Lower lobe of right lung (tissue), 2 donors: ENCODE measurements at places on chromosomes 2 and 18. TPM values are rescaled to one million over a fixed set of nuclear protein-coding genes. Genes with fewer than 3 reads are reported as not detected.

The STEAP3 gene
- 18.3 TPM for total RNA-seq

The SERPINB4 gene
- not detected for total RNA-seq

The ERMN gene
- total RNA-seq, result 0.21 TPM

The ATL2 gene
- 62.6 TPM for total RNA-seq

The GPR35 gene
- 4.7 TPM for total RNA-seq

DNA sequence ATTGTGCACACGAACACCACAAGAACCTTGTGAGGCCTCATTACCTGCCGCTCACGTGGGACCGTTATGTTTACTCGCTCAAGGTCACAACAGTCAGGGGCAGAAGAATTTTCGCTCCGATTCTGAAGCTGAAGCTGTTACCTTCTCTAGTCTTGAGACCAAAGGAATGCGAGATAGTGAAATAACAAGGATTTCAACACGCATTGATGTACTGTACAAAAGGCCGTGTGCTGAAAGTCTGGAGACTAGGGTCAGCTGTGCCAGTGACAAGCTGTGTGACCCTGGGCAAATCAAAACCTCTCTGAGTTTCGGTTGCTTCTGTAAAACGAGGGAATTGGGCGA lies 583 bp downstream of the NEMP2 start:
- peak overlapping the region; percentile 82 for H3K4me3 ChIP-seq
- DNase-seq, result no peak
- H3K36me3 ChIP-seq, result no peaks in the 10 kb centered on the region

DNA sequence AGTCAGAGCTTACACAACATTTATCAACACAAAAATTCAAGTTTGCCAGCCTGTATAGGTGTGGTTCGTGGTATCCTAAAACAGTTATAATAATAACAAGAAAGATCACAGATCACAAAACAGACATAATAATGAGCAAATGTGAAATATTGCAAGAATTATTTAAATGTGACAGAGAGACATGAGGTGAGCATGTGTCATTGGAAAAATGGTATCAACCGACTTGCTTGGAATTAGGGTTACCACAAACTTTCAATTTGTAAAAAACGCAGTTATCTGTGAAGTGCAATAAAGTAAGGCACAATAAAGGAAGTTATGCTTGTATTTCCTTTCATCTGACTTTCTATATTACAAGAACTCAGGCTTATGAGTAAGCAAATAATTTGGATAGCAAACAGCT lies 116.8 kb downstream of the IKZF2 start:
- no peaks in the 10 kb centered on the region for H3K27me3 ChIP-seq
- no peaks in the 10 kb centered on the region for H3K36me3 ChIP-seq

DNA sequence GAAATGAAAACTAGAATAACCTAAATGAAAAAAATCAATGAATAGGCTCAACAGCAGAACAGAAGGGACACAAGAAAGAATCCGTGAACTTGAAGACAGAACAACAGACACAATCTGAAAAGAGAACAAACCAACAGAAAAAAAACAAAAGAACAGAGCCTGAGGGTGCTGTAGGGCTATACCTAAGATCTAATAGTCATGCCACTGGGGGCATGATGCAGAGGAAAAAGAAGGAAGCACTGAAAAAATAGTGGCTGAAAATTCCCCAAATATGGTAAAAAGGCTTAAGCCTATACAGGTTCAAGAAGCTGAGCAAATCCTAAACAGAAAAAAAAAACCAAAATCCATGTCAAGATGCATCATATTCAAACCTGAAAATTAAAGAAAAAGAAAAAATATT lies 50.3 kb downstream of the KANSL3 start:
- no peak overlapping the region for H3K27ac ChIP-seq
- H3K36me3 ChIP-seq, result peaks cover 24% of the 10 kb centered on the region
- H3K27me3 ChIP-seq, result no peaks in the 10 kb centered on the region
- H3K4me1 ChIP-seq, result no peaks in the 10 kb centered on the region

- H3K4me3 ChIP-seq, result no peak overlapping the region
- H3K27ac ChIP-seq, result no peak overlapping the region
- no peaks in the 10 kb centered on the region for H3K36me3 ChIP-seq
- no peak for DNase-seq
Measured at GRCh38 chr18:13441736-13442135, 223.2 kb downstream of the LDLRAD4 start.

DNA sequence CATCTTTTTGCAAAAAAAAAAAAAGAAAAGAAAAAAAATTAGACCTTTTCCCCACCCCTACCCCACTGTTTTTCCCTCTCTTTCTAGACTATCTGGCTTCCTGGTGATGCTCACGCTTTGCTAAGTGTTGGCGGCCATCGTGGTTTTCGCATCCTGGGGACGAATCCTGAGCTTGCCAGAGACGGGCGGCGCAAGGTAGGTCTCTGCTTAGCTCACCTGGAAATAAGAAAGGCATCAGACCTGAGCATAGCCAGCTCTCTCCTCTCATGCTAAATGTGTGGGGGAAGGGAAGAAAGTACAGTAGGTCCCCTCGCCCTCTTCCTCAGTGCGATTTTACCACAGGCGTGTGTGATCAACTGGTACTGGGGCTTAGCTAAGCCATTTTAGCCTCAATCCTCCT lies 90.5 kb downstream of the KLHL29 start:
- no peak overlapping the region for H3K4me3 ChIP-seq
- H3K27ac ChIP-seq, result no peak overlapping the region
- DNase-seq, result no peak
- no peaks in the 10 kb centered on the region for H3K36me3 ChIP-seq
- no peaks in the 10 kb centered on the region for H3K27me3 ChIP-seq

DNA sequence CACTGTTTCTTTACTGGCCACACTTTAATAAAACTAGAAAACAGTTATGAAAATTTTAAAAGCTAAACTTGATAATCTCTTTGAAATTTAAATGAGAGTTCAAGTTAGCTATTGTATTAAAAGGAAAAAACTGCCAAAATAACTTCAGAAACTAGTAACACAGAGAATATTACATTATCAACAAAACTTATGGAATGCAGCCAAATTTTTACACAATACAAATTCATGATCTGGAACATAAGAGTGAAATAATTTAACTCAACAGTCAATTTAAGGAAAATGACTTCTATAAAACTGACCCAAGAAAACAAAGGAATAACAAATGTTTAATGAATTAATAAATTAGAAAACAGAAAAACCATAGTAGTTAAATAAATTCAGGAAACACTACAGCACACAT lies 65.0 kb downstream of the TCF4 start:
- DNase-seq, result no peak
- no peaks in the 10 kb centered on the region for H3K27me3 ChIP-seq
- H3K36me3 ChIP-seq, result no peaks in the 10 kb centered on the region
- peaks cover 7% of the 10 kb centered on the region for H3K4me1 ChIP-seq

- no peaks in the 10 kb centered on the region for H3K36me3 ChIP-seq
- no peaks in the 10 kb centered on the region for H3K27me3 ChIP-seq
- H3K27ac ChIP-seq, result no peak overlapping the region
- H3K4me1 ChIP-seq, result no peaks in the 10 kb centered on the region
Measured at GRCh38 chr2:141103216-141103615, 1027.6 kb downstream of the LRP1B start.

DNA sequence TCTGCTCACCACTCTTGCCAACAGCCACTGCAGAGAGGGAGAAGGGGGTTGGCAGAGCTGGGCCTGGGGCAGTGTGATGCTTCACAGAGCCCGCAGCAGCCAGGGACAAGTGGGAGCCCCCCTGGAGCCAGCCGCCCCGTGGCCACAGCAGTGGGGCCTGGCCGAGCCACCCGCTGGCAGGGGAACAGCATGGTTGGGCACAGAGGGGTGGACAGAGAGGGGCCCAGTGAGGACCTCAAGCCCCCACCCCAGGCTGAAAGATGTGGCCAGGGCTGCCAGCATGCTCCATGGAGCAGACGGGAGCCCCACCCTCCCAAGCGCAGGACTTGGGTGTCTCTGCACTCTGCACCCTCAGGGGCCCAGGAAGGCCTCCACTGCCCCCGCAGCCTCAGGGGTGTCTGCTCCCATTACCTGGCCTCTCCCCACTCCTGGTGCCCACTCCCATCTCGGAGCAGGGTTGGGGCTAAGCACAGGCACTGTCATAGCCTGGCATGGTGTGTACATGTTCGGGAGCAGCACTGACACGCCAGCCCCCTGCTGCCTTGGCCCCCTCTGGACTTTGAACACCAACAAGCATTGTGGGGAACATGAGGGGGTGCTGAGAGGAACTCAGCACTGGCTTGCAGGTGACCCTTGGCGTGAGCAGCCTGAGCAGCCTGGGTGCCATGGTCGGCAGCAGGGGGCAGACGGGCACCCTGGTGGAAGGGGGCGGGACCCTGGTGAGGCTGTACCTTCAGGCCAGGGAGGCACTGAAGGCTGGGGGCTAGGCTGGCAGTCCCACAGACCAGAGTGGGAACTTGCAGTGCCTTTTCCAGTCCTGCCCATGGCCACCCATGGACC lies 279.6 kb upstream of the CYP26B1 start:
- H3K4me3 ChIP-seq, result no peak overlapping the region
- H3K36me3 ChIP-seq, result no peaks in the 10 kb centered on the region
- no peaks in the 10 kb centered on the region for H3K4me1 ChIP-seq
- no peak overlapping the region for H3K27ac ChIP-seq
- H3K27me3 ChIP-seq, result no peaks in the 10 kb centered on the region

DNA sequence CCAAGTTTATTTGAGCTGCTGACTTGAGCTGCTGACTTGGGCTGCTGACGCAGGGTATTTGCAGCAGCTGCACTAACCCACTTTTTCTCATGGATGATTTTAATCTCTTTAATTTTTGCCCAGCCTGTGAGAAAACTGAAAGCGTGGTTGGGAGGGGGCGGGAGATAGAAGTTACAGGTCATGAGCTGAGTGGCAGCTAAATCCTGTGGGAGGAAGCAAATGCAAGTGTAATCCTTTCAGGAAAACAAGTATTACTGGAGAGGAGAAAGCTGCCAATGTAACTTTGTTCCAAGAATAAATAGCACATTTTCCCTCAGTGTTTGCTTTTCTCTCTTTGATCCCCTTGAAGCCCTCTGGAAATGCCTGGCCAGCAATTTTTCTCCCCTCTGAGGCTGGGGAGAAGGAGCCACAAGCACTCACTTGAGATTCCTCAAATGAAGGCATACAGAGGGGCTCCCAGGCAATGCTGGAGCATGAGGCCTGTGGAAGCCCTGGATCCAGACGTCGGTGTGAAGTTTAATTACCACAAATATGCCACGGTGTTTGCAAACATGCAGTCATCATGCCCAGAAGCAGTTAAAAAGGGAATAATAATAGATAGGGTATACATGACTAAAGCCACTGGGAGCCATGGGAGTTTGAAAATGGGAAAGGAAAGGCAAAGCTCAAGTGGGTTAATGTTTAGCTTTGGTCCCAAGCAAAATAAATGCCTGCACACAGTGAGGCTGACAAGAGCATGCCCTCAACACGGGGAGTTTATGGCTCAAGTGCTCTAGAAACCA lies 10.4 kb upstream of the EVA1A start:
- no peak for DNase-seq
- no peaks in the 10 kb centered on the region for H3K4me1 ChIP-seq
- H3K27me3 ChIP-seq, result no peaks in the 10 kb centered on the region
- no peak overlapping the region for H3K4me3 ChIP-seq
- peak overlapping the region; percentile 71 for H3K27ac ChIP-seq

DNA sequence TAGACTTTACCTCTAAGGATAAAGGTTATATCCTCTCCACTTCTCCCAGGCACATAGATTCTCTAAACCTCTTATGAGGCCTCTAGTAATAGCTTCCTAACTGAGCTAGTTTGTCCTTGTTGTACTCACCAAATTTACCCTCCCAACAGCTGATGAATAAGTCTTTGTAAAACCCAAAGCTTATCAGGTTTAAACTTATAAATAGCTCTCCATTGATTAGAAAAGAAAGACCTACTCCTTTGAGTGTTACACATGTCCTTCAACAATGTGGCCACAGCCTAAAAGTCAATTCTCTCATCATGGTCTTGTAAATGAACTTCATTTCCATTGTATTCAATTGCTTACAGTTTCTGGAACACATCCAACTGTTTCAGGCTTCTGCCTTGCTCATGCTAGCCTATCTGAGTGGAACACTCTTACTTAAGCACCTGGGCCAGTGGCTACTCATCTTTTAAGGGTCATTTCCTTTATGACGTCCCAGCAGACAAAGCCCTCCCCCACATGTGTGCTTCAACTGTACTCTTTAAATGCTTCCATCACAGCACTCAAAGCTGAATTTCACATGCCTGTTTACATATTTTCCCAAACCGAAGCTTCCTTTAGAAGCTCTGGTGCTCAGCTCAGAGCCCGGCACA lies 131.6 kb downstream of the CDH2 start:
- H3K27me3 ChIP-seq, result no peaks in the 10 kb centered on the region
- H3K36me3 ChIP-seq, result no peaks in the 10 kb centered on the region
- H3K27ac ChIP-seq, result no peak overlapping the region
- H3K4me1 ChIP-seq, result no peaks in the 10 kb centered on the region
- no peak overlapping the region for H3K4me3 ChIP-seq
- DNase-seq, result no peak

DNA sequence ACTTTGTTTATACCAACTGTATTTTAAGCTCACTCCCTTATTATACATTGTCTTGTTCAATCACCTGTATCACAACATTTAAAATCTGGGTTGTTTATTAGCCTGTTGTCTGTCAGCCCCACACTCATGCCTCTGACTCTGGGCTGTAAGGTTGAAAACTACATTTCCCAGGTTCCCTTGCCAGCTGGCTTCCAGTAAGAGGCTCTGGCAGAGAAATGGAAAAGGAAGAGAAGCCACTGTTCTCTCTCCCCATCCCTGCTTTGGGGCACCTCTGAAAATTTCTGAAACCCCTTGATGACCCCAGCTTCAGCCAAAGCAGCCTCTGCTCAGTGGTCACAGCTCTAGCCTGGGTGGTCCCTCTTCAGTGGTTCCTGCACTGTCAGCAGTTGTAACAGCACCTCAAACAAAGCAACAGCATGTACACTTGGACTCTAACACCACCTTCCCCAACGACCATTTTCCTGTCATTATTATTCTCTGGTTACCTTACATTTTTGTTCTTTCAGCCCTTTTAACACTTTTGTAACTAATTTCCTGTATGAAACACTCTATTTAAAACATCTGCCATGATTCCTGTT lies 108.9 kb upstream of the LGALSL start:
- no peaks in the 10 kb centered on the region for H3K27me3 ChIP-seq
- H3K36me3 ChIP-seq, result no peaks in the 10 kb centered on the region
- H3K27ac ChIP-seq, result no peak overlapping the region
- no peak for DNase-seq
- no peaks in the 10 kb centered on the region for H3K4me1 ChIP-seq

- H3K4me1 ChIP-seq, result no peaks in the 10 kb centered on the region
- no peak overlapping the region for H3K4me3 ChIP-seq
- H3K27me3 ChIP-seq, result no peaks in the 10 kb centered on the region
Measured at GRCh38 chr18:3110034-3110752, 97.2 kb upstream of the LPIN2 start.

- no peak overlapping the region for H3K4me3 ChIP-seq
- H3K27ac ChIP-seq, result no peak overlapping the region
- no peak for DNase-seq
- H3K4me1 ChIP-seq, result no peaks in the 10 kb centered on the region
- H3K36me3 ChIP-seq, result no peaks in the 10 kb centered on the region
Measured at GRCh38 chr18:27717816-27718215, 459.1 kb downstream of the CDH2 start.
